ENCODE measurements at places on chromosomes 2 and 18. TPM values are rescaled to one million over a fixed set of nuclear protein-coding genes. Genes with fewer than 3 reads are reported as not detected.

The SP5 gene
- not detected for total RNA-seq

DNA sequence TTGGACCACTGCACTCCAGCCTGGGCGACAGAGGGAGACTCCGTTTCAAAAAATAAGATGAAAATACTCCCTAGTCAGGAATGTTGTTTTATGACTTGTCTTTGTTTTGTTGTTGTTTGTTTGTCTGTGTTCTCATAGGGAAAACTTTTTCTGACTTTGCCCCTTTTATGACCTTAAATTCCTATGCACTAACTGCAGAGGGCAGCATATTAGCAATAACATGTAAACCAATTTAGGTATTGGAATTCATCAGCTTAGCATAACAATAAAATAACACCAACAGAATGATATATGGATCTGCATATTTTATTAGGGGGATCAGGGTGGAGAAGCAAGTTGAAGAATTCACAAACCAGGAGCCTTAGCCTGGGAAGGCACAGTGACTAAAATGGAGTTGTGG lies 631.5 kb downstream of the SUCLG1 start:
- DNase-seq, result no peak

DNA sequence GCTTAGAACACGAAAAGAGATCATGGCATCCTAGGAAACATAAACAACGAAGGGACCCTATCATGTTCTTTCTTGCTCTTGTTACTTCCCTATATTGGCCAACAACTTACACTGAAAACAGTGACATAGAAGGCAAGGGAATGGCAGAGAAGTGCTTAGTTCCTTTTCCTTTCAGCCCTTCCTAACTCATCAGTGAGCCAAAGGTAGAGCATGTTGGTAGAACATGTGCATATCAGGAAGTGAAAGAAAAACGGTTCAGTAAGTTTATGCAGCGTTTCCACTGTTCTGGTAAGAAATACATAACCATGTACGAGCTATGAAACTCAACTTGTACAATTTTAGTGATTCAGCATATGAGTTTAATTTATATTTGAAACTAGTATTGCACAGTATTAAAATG lies 21.7 kb downstream of the AKAIN1 start:
- no peak for DNase-seq

- no peak for DNase-seq
Observed at GRCh38 chr2:237429753-237430152, 15.8 kb upstream of the COL6A3 start.

DNA sequence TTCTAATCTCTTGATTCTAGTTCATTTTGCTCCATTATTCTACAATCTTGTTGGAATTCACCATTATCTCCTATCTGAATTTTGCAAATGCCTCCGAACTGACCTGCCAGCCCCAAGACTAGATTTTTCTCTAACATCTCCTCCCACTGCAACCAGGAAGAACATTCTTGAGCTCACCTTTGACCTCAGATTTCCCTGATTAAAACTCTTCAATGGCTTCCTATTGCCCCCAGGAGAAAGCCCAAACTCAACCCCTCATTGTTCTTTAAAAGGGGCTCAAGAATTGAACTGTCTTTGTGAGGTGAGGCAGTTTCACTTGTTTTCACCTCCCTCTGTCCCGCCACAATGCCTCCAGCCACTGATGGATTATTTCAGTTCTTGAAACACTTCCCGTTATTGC lies 784.6 kb upstream of the ZEB2 start:
- no peak for DNase-seq

DNA sequence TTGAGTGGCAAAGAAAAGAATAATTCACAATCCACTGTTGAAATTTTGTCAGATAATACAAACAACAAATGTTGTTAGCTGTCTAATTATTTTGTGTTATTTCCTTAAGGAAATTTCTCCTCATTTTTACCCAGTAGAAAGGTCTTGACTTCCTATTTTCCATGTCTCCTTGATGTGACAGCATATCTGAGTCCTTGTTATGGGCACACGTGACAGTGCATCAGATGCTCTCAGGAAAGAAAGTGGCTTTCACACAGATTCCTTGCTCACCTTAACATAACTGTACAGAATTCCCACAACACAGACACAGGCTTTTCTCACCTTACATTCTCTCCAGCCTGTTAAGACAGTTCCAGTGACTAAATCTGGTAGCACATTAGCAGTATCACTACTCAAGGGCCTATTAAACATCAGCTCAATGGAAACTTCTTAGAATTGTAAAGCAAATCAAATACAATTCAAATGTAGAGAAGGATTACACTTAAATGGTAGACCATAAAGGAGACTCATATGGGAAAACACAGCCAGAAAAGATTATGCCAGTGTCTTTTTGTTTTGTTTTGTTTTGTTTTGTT lies 30.2 kb upstream of the GPR55 start:
- no peak for DNase-seq

All from foreskin keratinocyte (primary cell).